ENCODE measurements at places on chromosomes 13 and 19. TPM values are rescaled to one million over a fixed set of nuclear protein-coding genes. Genes with fewer than 3 reads are reported as not detected.

Gene CYP4F22
- 0.72 TPM for total RNA-seq

Gene IFNL1
- not detected for total RNA-seq

Gene ZFP82
- 3.5 TPM for total RNA-seq

Gene KLK15
- total RNA-seq, result not detected

Gene GPI
- total RNA-seq, result 359 TPM

Gene FGF9
- 0.18 TPM for total RNA-seq

Gene C19orf33
- not detected for total RNA-seq

Gene HOOK2
- total RNA-seq, result 37.9 TPM

Gene ZNF296
- 2.3 TPM for total RNA-seq

GRCh38 chr13:84917252-84917878 lies 881.9 kb downstream of the SLITRK6 start:
- DNase-seq, result no peak

GRCh38 chr19:18464646-18465045 lies 26.7 kb upstream of the ISYNA1 start:
- no peak for DNase-seq

GRCh38 chr19:1360126-1360817 lies 23.4 kb upstream of the NDUFS7 start:
- DNase-seq, result no peak

DNA sequence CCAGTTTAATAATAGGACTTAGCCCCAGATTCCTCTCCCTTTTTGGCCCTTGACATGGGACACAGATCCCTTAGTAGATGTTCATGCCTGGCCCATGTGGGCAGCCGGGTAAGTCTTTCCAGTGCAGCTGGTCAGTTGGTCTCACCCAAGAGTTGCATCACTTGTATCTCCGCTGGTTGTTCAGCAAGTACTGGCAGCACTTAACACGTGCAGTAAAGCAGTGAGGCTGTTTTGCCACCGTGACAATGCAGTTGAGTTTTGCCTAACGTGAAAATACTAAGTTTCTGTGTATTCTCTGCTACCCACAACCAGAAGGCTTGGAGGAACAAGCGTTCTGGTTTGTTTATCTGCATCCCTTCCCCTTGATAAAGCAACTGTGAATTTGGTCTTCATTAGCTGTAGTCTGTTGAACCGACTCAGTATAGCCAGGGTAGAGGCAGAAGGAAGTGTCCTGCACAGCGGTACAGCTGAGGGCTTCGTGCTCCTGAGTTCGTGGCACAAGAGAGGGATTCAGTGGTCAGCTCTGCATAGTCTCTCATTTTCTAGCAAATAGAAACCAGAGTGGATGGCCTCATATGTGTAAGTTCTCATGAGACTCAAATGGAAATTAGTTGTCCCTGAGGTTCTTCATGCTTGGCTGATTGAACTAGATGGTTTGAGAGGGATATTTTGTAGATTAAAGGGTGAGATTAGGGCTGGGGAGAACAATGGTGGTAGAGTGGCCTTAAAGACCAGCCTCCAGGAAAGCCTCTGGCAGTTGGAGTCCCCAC lies 50.3 kb downstream of the ARHGEF7 start:
- DNase-seq, result no peak

- DNase-seq, result no peak
These were observed 43.2 kb downstream of the CUL4A start for GRCh38 chr13:113252516-113253095.

DNA sequence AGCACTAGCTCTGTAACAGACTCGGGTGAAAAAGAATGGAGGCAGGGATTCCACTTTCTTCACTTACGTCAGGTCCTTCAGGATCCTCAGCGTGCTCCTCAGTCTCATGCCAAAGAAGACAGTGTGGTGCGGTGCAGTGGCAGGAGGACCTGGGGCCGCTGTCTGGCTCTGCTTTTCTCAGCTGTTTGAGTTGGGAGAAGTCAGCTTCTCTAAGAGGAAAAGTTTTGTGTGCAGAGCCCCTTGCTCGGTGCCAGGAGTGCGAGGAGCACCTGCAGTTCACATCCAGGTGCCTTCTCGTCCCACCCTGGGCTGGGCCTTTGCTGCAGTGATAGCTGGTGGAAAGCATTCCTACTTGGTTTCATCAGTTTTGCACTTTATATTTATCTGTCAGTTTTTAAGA lies 77.9 kb upstream of the TEX29 start:
- DNase-seq, result no peak

DNA sequence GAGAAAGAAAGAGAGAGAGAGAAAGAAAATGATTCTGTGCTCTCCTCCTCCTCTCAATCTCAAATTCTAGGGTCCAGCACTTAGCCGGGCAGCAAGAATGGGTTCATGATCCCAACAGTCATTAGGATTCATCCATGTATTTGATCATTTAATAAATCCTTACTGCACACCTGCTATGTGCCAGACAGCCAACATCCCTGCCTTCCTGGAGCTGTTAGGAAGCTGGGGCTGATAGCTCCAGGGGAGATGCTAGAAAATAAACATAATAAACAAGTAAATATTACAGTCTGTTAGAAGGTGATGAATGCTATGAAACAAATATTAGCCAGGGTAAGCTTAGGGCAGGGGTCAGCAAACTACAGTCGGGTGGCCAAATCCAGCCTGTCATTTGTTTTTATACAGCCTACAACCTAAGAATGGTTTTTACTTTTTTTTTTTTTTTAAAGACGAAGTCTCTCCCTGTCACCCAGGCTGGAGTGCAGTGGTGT lies 9.9 kb upstream of the ACP7 start:
- no peak for DNase-seq

DNA sequence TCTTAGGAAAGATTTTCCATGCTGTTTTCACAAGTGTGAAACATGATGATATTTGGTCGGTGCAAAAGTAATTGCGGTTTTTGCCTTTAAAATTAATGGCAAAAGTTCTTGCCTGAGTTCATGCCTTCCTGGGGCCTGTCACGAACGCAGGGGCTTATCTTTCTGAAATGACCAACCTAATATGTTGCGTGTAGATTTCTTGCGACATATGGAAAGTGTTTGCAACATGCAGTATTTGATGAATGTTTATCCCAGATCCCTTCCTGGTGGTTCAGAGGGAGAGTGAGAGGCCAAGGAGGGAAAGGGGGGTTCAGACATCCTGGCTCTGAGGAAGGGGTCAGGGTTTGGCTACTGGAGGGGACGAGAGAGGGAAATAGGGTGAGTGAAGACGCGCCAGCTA lies 72.0 kb downstream of the TEX29 start:
- no peak for DNase-seq

- DNase-seq, result no peak
These were observed 118.4 kb downstream of the GPC5 start for GRCh38 chr13:91516799-91517198.

- no peak for DNase-seq
These were observed 7.7 kb downstream of the N4BP2L2 start for GRCh38 chr13:32530841-32531253.

GRCh38 chr13:32098272-32098671 lies 66.7 kb downstream of the FRY start:
- DNase-seq, result no peak

- no peak for DNase-seq
These were observed 134.9 kb downstream of the RAP2A start for GRCh38 chr13:97568850-97569249.

GRCh38 chr13:101624210-101624922 lies 171.9 kb downstream of the ITGBL1 start:
- no peak for DNase-seq

- no peak for DNase-seq
These were observed 180.4 kb downstream of the ZNF536 start for GRCh38 chr19:30552593-30552992.

DNA sequence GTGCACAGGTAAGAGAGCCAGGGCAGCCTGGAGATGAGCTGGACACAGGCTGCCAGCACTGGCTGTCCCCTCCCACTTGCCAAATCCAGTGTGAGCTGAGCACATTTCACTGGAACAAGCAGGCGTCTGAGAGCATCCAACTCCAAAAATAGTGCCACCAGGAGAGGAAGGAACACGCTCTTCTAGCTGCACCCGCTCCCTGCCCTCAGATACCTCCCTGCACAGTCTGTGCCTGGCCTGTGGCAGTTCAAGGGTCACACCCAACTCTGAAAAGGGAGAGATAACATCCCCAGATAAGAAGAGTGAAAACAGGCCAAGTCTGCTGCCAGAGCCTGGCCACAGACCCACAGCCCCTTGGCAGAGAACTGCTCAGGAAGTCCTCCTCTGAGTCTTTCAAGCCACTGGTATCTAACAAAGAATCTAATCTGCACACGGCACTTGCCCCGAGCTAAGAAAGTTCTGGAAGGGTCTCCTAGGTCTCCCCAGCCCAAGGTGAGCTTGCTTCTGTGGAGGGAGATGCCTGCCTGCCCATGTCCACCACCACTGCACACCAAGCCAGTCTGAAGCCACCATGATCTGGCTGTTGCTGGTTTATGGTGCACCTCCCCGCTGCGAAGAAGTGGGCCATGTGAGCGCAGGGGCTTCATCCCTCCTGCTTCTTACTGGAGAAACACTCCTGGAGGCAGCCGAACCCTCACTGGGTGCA lies 14.7 kb downstream of the ELL start:
- DNase-seq, result no peak

DNA sequence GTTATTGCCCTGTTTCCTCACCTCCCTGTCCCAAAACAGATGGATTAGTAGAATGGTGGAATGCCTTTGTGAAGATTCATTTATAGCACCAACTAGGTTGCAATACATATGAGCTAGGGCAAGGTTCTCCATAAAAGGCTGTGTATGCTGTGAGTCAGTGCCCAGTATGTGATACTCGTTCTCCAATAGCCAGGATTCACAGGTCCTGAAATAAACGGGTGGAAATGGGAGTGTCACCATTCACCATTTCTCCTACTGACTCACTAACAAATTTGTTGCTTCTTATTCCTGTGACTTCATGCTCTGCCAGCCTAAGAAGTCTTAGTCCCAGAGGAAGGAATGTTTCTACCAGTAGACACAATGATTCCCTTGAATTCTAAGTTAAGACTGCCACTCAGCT lies 1745.4 kb downstream of the SLITRK1 start:
- DNase-seq, result no peak

DNA sequence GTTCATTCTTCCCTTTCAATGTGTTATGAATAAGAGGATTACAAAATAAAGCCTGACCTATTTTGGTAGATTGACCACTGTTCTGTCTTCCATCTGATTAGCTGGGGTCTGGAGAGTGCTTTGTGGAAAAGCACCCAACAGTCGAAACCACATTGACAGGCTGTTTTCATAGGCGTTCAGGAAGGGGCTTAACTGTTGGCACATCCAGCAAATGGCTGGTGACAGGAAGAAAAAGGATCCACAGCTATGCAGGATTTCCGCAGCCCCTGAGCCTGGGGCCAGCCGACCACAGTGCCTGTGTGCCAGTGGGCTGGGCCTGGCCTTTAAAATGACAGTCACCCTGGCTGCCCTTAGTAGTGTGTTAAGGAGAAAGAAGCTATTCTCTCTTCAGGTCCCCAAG lies 113.3 kb downstream of the SIPA1L3 start:
- DNase-seq, result no peak

DNA sequence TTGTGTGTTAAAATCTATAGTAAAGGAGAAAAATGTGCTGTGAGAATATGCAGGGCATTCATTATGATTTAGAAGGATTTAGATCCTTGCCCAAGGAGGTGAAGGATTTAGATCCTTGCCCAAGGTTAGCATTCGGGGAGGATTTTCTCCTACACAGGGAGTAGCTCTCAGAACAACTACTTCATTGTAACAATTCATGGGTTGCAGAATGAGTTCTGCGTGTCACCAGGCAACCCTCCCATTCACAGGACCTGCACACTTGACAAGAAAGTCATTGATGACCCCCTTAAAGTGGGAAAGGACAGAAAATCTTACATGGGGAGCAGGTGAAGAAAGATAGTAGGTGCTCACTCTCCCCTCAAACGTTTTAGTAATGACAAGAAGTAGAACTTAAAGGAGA lies 167.1 kb upstream of the MAB21L1 start:
- no peak for DNase-seq

DNA sequence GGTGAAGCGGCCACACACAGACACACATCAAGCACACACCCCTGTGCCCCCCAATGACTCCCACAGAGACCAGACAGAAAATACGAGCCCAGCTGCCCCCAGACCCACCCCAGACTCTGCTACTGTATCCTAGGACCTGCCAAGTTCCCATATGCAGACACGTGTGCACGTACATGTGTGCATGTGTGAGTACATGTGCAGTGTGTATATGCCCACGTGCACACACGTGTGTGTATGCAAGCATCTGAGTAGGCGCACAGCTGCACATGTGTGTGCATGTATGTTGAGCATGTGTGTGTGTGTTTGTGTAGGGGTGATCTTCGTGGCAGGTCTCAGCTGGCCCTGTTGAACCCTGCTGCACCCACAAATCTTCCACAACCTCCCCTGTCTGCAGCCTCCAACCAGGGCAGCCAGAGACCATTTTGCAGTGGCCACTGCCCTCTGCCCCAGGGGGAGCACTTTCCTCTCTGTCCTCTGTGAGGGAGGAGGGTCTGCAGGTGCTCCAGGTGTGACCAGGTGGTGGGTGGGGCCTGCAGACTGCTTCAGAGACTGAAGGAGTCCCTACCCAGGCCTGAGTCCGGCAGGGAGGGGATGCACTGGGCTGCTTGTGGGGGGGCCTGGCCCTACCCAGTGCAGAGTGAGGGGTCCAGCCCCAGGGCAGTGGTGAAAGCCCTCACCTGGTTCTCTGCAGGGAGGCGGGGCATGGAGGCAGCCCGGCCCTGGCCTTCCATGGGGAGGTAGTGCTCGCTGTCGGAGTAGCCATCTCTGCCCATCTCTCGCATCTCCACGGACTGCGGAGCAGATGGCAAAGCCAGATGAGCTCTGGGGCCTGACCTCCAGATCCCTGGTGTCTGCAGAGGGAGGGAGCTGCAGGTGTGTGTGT lies 61.5 kb downstream of the IER2 start:
- DNase-seq, result no peak

- DNase-seq, result no peak
These were observed 23.6 kb upstream of the CCDC124 start for GRCh38 chr19:17909003-17909732.

- DNase-seq, result peak; percentile 9
These were observed 106.5 kb downstream of the ATP11A start for GRCh38 chr13:112796190-112796915.

All from activated naive CD4-positive, alpha-beta T cell treated with anti-CD3 and anti-CD28 coated beads, Interleukin-2, amount 50 U/mL, for 72 hours (primary cell).